ENCODE measurements at places on chromosomes 3 and 15.
A peak's percentile ranks its signal among the peaks of the same experiment; 100 is the strongest.

DNA sequence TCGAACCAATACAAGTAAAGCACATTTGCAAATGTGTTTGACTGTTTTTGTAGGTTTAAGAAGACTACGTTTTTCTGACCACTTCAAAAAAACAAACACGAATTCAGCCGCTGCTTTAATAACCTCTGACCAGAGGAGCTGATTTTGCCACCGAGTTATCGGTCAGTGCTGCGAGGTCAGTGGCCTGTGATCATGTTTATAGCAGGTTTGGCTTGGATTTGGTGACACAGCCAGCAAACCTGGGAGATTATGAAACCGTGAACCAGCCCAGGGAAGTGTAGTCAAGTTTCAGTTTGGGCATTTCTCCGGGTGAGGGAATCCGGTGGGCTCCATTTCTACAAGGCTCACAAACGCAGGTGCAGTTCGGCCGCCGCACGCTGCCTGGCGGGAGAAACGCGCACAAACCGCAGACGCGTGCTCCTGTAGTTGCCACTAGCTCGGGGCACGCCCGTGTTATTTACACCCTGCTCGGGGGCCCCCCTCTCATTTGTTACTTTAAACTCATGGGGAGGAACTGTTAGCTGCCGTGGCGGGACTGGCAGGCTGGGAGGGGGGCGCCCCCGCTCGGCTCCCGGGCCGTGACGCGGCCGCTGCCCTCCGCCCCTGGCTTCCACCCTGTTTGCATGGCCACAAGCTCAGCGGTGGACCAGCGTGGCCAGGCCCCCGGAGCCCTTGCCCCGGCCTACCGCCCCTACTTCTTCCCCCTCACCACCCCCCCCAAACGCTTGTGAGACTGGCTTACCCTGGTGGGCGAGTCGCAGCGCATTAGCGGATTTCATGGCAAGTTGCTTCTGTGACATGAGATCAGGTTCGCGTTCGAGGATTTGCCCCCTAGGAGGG is 13.6 kb upstream of the ONECUT1 start:
- DNase-seq, result no peak

DNA sequence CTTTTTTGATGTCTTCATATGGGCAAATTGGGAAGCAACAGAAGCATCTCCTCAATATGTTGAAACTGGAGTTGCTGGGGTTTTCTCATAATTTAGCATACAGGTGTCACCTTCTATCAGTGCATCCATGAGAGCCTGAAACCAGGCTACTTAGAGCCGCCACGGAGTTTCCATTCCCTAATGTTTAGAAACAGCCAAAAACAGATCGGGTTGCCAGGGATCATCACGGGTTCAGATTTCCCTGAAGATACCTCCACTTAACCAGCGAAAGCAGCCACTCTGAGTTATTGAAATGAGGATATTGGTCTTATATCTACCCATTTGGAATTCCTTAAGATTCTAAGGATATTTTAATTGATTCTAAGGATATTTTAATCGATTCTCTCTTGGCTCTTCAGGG is 14.5 kb downstream of the TERB2 start:
- DNase-seq, result no peak

DNA sequence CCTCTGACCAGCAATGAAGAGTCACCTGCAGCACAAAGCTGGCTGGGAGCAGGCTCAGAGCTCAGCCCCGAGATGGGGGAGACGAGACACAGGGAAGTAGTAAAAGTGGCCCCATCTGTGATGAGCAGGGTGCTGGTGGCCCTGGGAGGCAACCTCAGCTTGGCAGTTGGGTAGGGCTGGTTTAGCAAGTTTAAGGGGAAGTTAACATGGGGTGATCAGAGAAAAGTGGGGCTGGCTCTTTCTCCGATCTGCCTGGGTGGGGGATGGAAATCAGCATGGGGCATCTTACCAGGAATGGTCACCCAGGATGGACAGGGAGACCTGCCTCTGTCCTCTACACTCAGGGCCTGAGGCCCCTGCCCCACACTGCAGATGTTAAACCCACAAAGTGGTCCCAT is 29.9 kb upstream of the SFMBT1 start:
- no peak for DNase-seq

GRCh38 chr15:99983171-99983885 is 250.1 kb upstream of the LYSMD4 start:
- DNase-seq, result no peak

GRCh38 chr3:109933576-109933975 is 596.2 kb upstream of the DPPA4 start:
- DNase-seq, result no peak

GRCh38 chr15:32029862-32030781 is at the start of gene CHRNA7:
Gene CHRNA7 (plus strand): TSS chr15:32030515. CDS start chr15:32030595, 80 bp downstream.
- DNase-seq, result peak; percentile 7

GRCh38 chr3:112759681-112760080 is 87.0 kb downstream of the CD200R1L start:
- DNase-seq, result no peak

DNA sequence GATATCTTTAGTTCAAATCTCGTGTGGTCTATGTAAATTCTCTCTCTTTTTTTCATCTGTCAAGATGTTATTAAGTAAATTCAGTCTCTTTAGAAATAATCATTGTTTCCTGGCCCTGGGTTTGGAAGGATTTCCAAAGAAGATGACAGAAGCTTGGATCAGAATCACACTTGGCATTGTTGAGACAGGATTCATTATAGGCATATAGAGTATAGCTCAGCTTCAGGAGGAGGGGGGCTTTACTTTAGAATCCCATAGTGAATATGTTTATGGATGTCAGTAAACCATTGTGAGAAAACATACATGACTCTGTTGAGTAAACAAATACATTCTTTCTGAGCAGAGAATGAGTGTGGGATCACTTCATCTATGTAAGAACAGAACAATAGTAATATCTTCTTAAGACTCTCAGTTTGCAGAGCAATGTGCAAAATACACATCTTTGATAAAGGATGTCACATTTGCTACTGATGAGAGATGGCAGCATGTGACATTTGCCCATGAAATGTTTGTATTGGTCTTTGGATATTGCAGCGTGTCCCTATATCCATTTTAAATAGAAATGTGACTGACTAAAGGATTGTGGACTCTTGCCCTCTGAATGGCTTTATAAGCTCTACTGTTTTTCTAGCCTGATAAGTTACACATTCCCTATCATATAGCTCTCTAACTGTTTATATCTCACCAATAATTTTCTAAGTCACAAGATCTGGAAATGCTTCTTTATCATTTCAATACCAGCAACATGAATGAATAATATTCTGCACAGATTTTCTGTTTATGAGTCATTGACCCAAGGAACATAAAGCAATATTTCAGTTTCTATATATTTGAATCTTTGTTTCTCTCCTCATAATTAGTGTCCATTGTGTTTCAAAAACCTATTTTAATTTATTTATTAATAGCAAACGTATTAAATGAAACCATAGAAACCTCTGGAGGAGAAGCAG is 95.6 kb upstream of the THRB start:
- DNase-seq, result no peak

DNA sequence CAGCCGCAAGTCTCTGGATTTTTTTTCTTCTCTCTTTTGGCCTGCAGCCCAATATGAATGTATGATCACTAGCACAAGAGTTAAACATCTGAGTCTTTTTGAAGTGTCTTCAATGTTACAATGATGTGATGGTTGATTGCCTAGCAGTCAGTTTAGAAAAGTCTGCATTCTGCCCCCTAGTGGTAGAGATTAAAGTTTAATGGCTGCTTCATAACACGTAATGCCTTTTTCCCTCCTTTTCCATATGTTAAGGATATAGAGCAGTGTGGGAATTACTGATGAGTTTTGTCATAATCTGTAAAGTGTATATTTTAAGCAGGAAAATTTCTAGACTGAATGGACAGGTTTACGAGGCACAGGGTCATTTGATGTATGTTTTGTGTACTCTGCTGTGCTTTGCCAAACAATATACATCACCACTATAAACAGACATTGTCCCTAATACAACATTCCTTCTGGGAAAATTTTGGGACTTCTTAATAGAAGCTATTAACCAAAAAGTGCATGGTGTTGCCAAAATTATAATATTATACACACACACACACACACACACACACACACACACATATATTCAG is 1038.5 kb upstream of the NR2F2 start:
- no peak for DNase-seq

GRCh38 chr3:37462452-37462851 is 288.1 kb upstream of the LRRFIP2 start:
- no peak for DNase-seq

DNA sequence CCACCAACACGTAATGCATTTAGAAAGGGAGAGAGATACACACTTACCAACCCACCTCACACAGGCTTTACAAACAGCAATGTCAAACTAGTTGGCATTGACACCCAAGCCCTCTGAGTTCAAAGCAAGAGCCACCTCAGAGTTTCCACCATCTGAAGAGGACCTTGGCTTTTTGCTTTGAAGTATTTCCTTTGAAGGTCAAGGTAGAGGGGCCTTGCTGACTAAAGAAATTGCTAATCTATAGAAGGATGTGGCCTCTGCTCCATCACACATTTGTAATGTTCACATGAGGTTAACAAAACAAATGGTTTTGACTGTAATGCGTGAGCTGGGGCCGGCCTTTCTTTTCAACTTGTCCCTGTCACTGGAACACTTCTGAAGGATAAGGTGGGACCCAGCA is 117.7 kb downstream of the POLR2M start:
- no peak for DNase-seq

GRCh38 chr15:51108933-51109550 is 14.3 kb upstream of the TNFAIP8L3 start:
- no peak for DNase-seq

DNA sequence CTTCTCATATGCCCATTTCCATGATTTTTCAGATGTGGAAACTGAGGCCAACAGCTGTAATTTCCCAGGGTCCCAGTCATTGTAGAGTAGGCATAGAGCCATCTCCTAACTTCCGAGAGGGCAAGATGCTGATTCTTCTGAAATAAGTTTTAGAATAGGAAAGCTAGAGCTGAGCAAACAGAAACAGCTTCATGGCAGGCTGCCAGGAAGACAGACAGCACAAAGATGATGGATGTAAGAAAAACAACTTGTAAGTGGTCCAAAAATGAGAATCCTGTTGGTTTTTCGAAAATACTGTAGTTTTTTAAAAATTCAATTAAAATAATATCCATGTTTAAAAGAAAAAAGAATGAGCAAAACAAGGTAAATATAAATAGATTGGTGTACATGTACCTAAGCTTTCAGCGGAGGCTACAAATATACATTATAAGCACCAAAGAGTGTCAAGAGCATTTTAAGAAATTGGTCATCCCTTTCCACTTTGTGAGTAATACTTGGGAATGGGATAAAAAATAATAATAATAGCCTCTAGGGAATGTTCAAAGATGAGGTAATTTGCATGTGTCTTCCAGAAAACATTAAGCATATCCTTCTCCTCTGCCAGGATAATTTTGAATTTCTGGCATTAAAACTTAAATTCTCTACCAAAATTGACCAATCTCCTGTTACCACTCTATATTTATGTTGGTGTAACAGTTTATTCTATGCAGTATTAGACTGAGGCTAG is 406.6 kb downstream of the MECOM start:
- DNase-seq, result no peak

- no peak for DNase-seq
Measured at GRCh38 chr3:169264711-169265110, 398.8 kb downstream of the MECOM start.

- no peak for DNase-seq
Measured at GRCh38 chr3:99659032-99659431, 20.6 kb downstream of the COL8A1 start.

DNA sequence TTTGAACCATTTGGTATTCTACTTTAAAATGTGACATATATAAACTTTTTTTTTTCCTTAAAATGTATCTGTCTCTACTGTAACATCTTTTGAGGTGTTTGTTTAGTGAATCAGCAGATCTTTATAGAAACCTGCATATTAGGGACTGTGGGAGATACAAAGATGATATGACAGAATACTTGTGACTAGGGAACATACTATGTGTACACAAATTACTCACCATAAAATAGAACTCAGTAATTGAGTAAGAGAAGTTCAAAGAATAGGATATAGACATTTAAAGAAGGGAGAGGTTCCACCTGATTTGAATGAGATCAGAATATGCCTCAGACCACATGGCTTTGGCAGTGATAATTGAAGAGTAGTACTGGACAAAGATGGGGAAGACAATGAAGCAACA is 47.9 kb downstream of the ATP2C1 start:
- no peak for DNase-seq

GRCh38 chr3:151227266-151227806 is 24.3 kb upstream of the GPR171 start:
- DNase-seq, result no peak

- DNase-seq, result peak; percentile 30
Measured at GRCh38 chr3:71681224-71681668, 44.0 kb downstream of the EIF4E3 start.

GRCh38 chr15:40877694-40878093 is 3.7 kb upstream of the RHOV start:
- no peak for DNase-seq

DNA sequence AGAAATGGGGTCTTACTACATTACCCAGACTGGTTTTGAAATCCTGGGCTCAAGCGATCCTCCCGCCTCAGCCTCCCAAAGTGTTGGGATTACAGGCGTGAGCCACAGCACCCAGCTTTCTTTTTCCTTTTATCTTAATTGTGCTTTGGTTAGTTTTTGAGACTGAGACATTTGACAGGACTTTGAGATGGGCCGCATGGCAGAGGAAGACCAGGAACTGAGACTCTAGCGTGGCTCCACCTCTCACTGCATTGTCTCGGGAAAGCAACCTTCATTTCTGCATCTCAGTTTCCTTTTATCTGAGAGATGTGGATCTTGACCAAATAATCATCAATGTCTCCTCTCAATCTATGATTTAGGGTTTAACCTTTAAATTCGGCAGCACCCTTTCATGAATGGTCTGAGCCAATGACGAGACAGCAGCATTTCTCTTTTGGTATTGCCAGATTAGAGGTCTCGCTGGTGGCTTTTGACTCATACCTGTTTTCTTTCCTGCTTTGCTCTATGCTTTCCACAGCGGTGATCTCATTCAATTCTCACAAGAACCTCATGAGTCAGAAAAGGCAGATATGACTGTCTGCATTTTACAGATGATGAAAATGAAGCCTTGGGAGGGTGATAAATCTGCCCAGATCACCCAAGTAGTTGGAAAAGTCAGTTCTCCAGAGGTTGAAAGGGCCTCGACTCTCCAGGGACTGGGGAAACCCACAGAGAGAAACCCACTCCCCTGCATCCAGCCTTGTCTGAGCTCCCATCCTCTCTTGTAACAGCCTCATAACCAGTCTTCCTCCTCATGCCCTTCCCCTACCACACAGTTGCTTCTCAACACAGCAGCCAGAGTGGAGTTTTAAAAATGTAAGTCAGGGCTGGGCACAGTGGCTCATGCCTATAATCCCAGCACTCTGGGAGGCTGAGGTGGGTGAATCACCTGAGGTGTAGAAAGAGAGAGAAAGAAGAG is 84.8 kb upstream of the FOXB1 start:
- DNase-seq, result peak; percentile 68

- DNase-seq, result no peak
Measured at GRCh38 chr3:16124636-16125035, 49.8 kb upstream of the GALNT15 start.

- DNase-seq, result no peak
Measured at GRCh38 chr3:126461450-126462070, 14.1 kb downstream of the ZXDC start.

- no peak for DNase-seq
Measured at GRCh38 chr15:85005746-85006145, 24.1 kb downstream of the PDE8A start.
